ENCODE measurements at places on chromosomes 7 and 10.

GRCh38 chr7:116610210-116610609 lies 61.8 kb upstream of the MET start:
- DNase-seq = no peak

- DNase-seq = no peak
Measured at GRCh38 chr7:157177333-157177982, 38.7 kb downstream of the UBE3C start.

GRCh38 chr7:77933394-77933793 lies 134.8 kb downstream of the PHTF2 start:
- peak; percentile 37 for DNase-seq

- no peak for DNase-seq
Measured at GRCh38 chr10:114515298-114515914, 111.1 kb upstream of the AFAP1L2 start.

DNA sequence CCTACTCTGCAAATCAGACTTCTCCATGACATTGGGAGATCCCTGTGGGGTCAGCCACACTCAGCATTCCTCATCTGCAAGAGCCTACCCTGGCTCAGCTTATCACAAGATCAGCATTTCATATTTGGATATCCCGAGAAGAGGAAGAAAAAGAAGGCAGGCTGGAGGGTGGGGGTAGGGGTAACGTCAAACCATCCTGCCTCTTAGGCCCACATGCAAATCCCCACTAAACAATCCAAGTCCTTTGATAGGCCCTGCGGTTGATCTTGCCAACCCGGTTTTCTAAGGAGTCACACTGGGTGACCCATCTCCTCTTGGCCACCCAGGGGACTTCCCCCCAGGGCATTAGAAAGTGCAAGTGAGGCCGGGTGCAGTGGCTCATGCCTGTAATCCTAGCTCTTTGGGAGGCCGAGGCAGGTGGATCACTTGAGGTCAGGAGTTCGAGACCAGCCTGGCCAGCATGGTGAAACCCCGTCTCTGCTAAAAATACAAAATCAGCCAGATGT lies 128.0 kb upstream of the CALN1 start:
- DNase-seq = no peak
